CD4-positive, alpha-beta T cell treated with Interleukin-17A for 4 hours (primary cell): ENCODE measurements at places on chromosomes 11 and 22.

- no peak for DNase-seq
Measured at GRCh38 chr22:22931557-22932270, 44.1 kb downstream of the IGLL5 start.

DNA sequence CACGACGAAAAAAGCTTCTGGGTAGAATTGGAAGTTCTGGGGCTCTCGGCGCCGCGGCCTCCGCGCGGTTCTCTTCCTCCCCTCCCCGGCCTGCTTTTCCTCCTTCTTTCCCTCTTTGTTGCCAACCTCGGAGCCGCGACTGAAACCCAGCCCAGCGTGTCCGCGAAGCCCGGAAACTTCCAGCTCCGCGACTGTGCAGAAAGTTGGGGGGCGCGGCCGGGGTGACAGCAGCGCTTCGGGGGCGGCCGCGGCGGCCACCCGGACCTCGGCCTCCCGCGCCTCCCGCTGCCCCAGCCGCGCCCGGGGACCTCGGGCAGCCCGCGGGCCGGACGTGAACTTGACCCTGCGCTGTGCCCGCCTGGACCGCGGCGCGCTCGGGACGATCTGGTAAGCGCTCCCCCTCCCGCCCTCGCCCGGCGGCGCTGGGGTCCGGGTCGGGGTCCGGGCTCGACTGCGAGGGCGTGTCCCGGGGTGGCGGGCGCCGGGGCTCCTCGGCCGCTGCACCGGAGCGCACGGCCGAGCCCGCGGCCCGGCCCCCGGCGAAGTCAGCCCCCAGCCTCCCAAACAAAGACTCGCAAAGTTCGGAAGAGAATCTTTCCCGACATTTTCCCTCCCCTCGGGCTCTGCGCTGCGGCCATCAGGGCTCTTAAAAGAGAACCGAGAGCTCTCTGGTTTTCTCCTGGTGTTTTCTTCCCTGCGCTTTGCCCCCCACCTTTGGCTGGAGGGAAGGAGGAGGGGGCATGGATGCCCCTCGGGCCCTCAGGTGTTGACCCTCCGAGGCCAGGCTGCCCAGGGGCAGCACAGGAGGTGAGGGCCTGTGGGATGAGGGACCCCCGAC, 67.9 kb upstream of the WNT7B start:
- DNase-seq: peak; percentile 66

DNA sequence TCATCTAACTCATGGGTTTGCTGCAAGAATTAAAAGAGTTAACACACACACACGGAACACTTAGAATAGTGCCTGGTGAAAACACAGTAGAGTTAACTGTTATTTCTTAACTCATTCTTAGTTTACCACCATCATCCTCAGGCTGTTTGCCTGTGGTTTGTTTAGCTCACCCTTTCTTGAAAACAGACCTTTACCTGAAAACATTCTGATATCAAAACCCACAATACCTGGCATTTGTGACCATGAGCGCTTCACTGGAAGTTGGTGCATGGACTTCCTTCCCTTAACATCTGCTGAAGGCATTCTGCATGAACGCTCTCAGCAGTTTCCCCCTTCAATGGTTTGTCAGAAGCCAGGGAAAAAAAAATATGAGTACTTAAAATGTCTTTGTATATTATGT, 256.0 kb downstream of the ETS1 start:
- no peak for DNase-seq

- no peak for DNase-seq
Measured at GRCh38 chr11:10066441-10066840, 227.6 kb downstream of the SBF2 start.

- no peak for DNase-seq
Measured at GRCh38 chr11:16881074-16881709, 133.0 kb downstream of the PLEKHA7 start.

DNA sequence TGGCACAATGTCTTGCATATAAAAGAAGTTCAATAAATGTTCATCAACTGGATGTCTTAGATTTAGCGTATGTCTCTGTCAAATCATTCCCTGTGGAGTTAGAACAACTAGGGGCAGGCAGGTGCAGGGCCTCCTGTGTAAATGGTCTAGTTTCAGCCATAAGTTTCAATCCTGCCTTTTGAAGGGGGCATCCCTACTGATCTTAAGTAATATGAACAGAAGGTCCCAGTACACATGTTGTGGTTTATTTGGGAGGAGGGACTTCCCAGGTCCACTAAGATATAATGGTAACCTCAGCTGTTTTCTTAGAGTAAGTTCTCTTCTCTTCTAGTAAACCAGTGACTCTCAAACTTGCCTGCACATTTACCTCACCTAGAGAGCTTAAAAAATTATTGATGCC, 19.8 kb downstream of the TTC12 start:
- no peak for DNase-seq

- no peak for DNase-seq
Measured at GRCh38 chr11:4672470-4672869, 25.2 kb downstream of the OR51E2 start.
